Naive B cell (primary cell): ENCODE measurements at places on chromosomes 3 and 15. TPM values are rescaled to one million over a fixed set of nuclear protein-coding genes. Genes with fewer than 3 reads are reported as not detected.

The AMT gene
- 1.00 TPM for polyA plus RNA-seq

The CPNE9 gene
- polyA plus RNA-seq, result not detected

The EFHB gene
- 2.5 TPM for polyA plus RNA-seq

The STXBP5L gene
- not detected for polyA plus RNA-seq

The PPM1L gene
- polyA plus RNA-seq, result 1.0 TPM

The SNX22 gene
- 55.7 TPM for polyA plus RNA-seq

The UACA gene
- polyA plus RNA-seq, result 6.1 TPM

The CNBP gene
- 856 TPM for polyA plus RNA-seq

The PPP1R14D gene
- polyA plus RNA-seq, result not detected

The ETV5 gene
- 1.7 TPM for polyA plus RNA-seq
